GM12878 (cell line): ENCODE measurements at places on chromosomes 2 and 18. TPM values are rescaled to one million over a fixed set of nuclear protein-coding genes. Genes with fewer than 3 reads are reported as not detected.

DNA sequence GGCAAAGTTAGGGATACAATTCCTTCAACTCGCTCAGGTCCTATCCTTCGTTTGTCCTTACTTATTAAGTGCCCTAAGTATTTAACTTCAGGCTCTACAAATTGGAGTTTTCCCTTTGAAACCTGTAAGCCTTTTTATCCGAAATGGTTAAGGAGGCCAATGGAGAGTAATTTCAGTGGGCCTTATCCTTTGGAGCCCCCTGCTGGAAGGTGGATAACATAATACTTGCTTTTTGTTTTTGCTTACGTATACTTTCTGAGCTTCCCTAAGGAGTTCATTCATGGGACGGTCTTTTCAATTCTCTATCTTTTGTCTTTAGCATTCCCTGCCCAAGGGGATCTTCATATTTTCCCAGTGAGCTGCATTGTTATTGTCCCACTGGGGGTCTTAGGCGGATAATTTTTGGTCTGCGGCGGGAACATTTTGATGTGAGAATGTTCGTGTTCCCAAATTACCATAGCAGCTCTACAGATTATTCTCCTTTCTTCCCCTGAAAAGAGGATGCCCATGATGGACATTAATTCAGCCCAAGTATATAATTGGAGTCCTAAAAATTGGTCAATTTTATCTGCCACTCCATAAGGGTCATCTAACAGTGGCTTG lies 34.4 kb upstream of the TRAPPC8 start:
- H3K4me3 ChIP-seq = no peak overlapping the region
- H3K27me3 ChIP-seq = no peaks in the 10 kb centered on the region
- no peak overlapping the region for H3K27ac ChIP-seq
- DNase-seq = no peak
- no peaks in the 10 kb centered on the region for H3K36me3 ChIP-seq

DNA sequence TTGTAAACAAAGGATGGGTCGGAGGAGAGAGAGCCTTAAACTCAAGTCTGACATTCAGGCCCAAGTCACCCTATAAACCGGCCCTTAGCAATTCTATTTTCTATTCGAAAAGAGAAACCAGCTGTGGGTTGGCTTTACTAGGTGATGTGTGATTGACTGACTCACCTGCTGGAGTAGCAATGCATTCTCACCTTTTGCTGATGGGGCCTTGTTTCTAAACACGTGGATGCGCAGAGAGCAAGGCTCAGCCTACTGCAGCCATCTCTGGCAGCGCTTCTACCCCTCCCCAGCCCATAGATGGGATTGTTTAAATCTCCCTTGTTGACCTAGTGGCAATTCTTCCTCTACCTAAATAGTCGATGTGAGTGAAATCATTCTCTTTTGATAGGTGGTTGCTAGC lies 138.5 kb downstream of the MEIS1 start:
- no peak overlapping the region for H3K4me3 ChIP-seq
- H3K27me3 ChIP-seq = peaks cover 4% of the 10 kb centered on the region
- H3K36me3 ChIP-seq = no peaks in the 10 kb centered on the region
- no peak overlapping the region for H3K27ac ChIP-seq
- H3K4me1 ChIP-seq = no peaks in the 10 kb centered on the region

GRCh38 chr2:96143848-96144480 lies 1.3 kb downstream of the DUSP2 start:
- H3K4me3 ChIP-seq = peak overlapping the region; percentile 92
- peak overlapping the region; percentile 89 for H3K27ac ChIP-seq
- peaks cover 45% of the 10 kb centered on the region for H3K4me1 ChIP-seq
- no peak for DNase-seq

DNA sequence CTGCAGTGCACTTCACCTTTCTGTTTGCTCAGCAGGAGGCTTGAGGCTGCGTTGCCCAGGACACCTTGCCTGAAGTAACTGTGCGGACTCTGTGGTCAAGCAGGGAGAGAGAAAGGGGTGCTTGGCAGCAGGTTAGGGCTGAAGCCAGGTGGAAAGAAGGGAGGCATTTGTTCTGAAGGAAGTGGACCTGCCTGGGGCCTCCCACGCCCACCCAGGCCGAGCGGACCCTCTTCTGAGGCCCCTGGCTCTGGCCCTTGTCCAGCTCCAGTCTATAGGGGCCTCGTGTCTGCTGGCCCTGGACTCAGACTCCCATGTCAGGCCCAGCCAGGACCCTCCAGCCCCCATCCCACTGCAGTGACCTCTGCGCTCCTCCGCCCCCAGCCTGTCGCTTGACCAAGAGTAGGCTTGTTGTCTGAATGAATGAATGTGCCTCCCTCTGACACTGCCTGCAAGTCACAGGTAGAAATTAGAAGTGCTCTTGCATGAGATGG lies 2.5 kb downstream of the SNED1 start:
- no peak for DNase-seq
- H3K4me3 ChIP-seq = no peak overlapping the region
- no peak overlapping the region for H3K27ac ChIP-seq
- no peaks in the 10 kb centered on the region for H3K36me3 ChIP-seq
- no peaks in the 10 kb centered on the region for H3K4me1 ChIP-seq

DNA sequence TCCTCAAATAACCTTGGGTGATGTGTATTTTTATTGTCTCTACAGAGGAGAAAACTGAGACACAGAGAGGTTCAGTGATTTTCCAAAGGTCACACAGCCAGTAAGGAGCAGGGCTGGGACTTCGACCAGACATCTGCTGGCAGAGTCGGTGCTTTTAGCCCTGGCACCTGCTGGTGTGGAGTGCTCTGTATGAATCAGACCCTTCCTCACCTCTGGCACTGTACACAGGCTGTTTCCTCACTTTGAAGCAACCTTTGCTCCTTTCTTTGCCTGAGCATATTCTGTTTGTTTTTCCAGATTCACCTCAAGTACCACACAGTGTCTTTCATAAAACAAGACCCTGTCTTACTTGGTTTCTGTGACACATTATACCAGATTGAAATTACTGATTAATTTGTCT lies 107.9 kb downstream of the DPP10 start:
- H3K4me3 ChIP-seq = no peak overlapping the region
- H3K4me1 ChIP-seq = no peaks in the 10 kb centered on the region
- no peaks in the 10 kb centered on the region for H3K36me3 ChIP-seq
- no peaks in the 10 kb centered on the region for H3K27me3 ChIP-seq
- DNase-seq = no peak

- H3K4me1 ChIP-seq = peaks cover 3% of the 10 kb centered on the region; the same call in 1 of the 2 replicates
- no peak overlapping the region for H3K4me3 ChIP-seq
- H3K36me3 ChIP-seq = no peaks in the 10 kb centered on the region
- no peak overlapping the region for H3K27ac ChIP-seq
These were observed 168.6 kb downstream of the SLC8A1 start for GRCh38 chr2:40283111-40283909.

DNA sequence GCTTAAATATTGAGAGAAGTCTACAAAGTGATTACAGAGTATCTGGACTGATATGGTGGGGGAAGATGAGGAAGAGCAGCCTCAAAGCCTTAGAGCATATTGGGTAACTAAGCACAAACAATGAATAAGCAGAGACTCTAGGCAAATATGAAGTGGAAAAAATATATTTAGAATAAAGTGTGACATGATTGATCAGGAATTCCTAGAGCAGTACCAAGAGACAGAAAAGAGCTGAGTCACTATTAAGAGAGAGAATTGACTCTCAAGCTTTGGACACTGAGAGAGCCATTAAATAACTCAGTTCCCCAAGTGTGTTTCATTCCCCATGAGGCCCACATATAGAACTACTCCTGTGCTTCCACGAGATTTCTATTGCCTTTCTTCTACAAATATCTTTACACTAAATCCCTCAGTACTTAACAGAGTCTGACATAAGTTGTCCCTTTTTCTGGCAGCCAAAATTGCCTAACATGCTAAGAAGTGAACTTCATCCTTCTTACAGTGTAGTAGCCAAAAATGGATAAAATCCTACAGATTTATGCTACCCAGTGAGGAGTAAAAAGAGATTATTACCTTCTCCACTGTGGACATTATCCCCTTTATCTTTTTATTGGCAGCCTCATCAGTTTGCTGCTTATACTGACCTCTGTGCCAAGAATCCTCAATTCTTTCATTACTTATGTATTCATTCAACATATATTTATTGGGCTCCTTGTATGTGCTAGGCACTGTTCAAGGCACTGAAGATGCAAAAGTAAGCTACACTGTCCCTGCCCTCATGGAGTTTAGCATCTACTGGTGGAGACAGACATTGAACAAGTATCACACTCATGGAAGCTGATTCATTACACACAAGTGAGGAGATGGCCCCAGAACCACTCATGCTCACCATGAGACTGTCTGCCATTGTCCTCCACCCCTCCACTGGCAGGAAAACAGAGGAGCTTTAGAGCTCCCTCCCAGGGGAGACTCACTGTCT lies 45.4 kb downstream of the SLC40A1 start:
- DNase-seq = no peak
- no peak overlapping the region for H3K27ac ChIP-seq
- no peaks in the 10 kb centered on the region for H3K27me3 ChIP-seq
- no peaks in the 10 kb centered on the region for H3K36me3 ChIP-seq
- no peaks in the 10 kb centered on the region for H3K4me1 ChIP-seq
- no peak overlapping the region for H3K4me3 ChIP-seq

COLEC12 gene
- 0.04 TPM in 1 of 2 replicates, not detected in the other for polyA plus RNA-seq

ARL5A gene
- polyA plus RNA-seq = 30.3 and 30.9 TPM in 2 replicates

KRTCAP3 gene
- 0.48 and 0.51 TPM in 2 replicates for polyA plus RNA-seq

KCNK3 gene
- not detected in 2 replicates for polyA plus RNA-seq
